ENCODE measurements at places on chromosomes 3 and 15.

GRCh38 chr3:43817825-43818224 lies 127.1 kb downstream of the ABHD5 start:
- DNase-seq: no peak

- no peak for DNase-seq
Measured at GRCh38 chr15:63452552-63453136, 51.7 kb upstream of the USP3 start.

DNA sequence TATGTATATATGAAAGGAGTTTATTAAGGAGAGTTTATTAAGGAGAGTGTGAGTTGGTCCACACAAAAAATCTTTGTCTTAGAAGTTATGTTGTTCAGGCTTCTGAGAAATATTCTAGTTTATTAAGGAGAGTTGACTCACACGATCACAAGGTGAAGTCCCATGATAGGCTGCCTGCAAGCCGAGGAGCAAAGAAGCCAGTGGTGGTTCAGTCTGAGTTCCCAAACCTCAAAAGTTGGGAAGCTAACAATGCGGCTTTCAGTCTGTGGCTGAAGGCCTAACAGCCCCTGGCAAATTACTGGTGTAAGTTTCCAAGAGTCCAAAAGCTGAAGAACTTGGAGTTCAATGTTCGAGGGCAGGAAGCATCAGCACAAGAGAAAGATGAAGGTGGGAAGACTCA lies 42.4 kb upstream of the DAZL start:
- DNase-seq: no peak

DNA sequence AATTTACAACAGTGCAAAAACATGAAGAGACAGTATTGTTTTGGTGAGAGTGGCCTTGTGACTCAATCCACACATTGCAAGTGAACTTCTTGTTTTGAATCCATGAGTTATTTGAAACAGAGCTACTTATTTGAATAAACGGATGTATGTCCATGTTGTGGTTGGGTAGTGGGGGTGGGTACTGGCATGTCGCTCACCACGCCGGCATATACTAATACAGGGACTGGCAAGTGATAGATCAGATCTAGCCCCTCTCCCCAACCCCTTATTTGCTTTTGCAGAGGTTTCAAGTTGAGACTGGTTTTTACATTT lies 83.8 kb downstream of the EDEM1 start:
- DNase-seq: no peak

DNA sequence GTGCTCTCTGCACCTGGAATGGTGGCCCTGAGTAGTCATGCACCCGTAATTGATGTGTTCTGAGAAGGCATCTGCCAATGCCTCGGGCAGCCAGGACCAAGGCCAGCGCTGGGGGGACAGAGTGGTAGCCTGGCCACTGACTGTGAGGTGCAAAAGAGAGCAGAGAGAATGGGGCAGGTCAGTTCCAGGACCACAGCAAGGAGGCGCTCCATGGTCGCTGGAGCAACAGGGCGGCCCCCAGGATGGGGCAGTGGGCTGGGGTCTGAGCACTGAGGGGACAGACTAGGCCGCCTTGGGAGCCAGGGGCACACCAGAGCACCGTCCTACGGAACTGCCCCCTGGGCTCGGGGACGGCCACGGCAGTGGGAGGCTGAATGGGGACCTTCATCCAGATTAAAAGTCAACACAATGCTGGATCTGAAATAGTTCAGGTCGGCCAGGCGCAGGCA lies 48.3 kb upstream of the IQSEC1 start:
- DNase-seq: no peak

DNA sequence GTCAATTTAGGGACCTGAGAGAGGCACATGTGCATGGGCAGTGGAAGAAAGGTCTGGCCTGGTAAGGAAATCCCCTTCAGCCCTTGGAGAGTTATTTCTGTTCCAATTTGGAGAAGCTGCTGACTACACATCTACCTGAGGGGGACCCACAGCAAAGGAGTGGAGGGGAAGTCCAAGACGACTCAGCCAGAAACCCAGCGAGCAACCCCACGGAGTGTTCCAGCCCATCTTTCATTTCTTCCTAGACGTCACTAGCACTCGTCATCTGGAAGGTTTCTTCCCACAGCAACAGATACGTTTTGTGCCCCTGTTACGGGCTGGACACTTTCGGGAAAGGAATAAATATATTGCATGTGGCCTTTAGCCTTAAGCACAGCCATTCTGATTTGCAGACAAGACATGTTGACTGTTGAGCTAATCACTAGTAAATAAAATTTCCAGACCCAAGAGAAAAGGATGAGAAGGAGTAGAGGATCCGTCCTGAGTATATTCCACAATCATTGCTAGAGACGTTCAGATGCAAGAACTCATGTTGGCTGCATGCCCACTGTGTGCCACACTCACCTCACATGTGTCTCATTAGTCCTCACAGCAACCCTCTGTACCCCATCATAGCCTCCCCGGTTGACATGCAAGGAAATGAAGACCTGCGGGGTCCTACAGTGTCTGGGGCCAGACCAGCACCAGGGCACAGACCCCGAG lies 7.8 kb upstream of the FAM174B start:
- DNase-seq: no peak

DNA sequence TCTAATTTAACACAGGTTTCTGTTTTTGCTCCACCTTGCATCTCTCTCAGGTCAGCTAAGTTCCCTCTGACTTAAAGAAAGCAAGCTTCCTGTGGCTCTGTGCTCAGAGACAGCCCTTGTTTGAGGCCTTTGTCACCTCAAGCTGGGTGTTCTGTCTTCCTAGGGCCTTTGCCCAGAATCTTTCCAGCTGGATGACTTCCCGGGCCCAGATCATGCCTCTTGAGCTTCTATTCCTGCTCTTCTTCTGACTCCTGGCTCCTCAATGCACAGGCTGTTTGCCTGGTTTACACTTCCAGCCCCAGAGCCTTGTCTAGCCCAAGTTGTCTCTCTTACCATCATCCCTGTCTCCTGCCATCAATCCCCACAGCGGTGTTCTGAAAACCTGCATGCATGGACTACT lies 300.6 kb downstream of the VPS13C start:
- DNase-seq: no peak

- no peak for DNase-seq
Measured at GRCh38 chr3:123287051-123287961, 85.6 kb downstream of the SEC22A start.

GRCh38 chr3:107794664-107795443 lies 272.1 kb downstream of the BBX start:
- no peak for DNase-seq

DNA sequence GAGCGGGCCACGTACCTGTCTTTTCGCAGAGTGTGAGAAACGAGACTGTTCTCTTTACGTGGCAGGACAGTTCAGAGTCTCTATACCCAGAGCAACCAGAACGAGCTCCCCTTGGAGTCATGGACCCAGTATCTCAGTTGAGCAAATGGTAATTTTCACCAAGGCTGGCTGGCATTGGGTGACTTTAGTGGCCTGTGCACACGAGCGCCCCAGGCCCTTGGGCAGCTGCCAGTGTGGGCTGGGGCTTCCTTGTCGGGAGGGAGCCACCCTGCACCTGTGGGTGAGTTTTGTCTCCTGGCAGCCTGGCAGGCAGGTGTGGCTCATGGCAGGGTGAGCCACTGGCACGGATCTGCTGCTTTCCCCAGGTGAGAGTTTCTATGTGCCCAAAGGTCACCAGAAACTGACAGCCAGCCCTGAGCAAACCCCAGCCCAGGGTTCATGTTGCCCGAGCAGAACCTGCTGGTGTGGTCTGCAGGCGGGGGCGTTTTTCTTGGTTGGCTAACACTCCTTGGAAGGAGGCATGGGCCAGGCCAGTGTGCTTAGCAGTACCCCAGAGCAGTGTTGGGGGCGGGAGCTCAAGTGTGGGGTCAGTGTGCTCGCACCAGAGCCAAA lies 135.0 kb downstream of the TJP1 start:
- no peak for DNase-seq

DNA sequence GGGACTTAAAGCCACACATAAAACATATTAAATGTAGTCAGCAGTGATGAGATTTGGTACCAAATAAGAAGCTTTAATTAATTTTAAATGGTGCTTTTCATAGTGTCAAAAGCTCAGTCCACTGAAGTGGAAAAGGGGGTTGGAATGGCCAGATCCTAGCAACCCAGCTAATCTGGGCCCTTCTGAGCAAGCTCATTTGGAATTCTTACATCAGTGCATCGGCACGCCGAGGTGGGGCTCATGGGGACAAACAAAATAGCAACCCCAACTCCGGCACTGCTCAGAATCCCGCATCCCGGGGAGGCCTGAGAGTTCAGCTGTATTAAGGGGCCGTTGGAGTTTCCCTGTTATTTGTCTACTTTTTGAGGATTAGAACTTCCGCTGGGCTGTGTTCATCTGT lies 526.4 kb downstream of the SOX2 start:
- peak; percentile 92 for DNase-seq

DNA sequence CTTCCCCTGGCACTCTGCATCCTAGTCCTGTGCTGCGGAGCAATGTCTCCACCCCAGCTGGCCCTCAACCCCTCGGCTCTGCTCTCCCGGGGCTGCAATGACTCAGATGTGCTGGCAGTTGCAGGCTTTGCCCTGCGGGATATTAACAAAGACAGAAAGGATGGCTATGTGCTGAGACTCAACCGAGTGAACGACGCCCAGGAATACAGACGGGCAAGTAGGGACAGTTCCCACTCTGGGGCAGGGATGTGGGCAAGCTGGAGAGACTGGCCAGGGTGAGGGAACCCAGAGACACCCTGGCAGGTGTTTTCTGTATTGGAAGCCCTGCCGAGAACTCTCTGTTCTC lies 247 bp downstream of the FETUB start:
- DNase-seq: no peak

GRCh38 chr3:87426918-87427317 lies 150.5 kb upstream of the POU1F1 start:
- DNase-seq: no peak

- no peak for DNase-seq
Measured at GRCh38 chr3:190865828-190866227, 3.3 kb upstream of the GMNC start.

DNA sequence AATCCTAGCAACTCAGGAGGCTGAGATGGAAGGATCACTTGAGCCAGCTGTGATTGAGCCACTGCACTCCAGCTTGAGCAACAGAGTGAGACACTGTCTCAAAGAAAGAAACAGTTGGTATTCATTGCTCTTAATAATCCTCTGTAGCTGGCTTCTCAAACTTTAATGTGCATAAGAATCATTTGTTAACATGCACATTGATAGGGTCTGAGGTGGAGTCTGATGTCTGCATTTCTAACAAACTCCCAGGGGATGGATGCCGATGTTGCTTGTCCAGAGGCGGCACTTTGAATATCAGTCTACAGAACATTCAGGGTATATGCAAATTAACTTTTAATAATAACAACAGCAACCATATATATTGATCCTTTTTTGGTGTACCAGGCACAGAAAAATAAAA lies 39.9 kb downstream of the NKIRAS1 start:
- DNase-seq: no peak

- DNase-seq: peak; percentile 93
Measured at GRCh38 chr15:73964736-73965093, 27.4 kb downstream of the STOML1 start.

DNA sequence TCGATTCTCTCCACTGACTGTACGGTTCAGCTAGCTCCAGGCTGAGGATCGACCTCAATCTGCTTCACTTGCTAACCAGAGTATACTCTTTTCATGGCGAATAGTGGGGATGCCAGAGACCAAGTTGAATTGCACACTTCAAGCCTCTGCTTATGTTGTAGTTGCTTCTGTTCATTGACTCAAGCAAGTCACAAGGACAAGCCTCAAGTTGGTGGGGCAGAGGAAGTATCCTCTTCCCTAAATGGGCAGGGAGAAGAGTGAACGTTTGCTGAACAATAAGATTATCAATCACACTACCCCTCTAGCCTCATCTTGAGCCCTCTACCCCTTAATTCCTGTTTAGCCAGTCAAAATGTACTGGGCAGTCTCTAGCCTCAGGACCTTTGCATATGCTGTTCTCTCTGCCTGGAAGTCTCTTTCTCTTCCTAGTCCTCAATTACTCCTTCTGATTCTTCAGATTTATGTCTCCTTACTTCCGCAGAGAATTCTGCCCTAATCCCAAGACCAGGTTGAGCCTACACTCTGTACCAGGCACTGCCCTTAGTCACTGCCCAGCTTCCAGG lies 390.4 kb upstream of the PROK2 start:
- DNase-seq: no peak

- no peak for DNase-seq
Measured at GRCh38 chr3:40574661-40575060, 49.9 kb downstream of the ZNF621 start.

DNA sequence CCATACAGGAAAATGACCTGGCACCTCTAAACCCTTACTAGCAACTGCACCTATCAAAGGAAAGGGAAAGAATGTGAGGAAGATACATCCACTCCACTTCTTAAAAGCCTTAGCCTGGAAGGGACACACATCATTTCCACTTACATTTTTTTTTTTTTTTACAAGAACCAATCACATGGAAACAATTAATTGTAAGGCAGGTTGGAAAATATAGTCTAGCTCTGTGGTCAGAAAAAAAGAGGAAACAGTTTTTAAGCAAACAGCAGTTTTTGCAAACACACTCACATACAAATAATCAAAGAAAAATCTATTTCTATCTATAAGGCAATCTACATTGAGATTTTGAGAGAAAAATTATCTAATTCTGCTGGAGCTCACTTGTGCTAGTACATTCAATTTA lies 98.9 kb upstream of the SPRED1 start:
- DNase-seq: no peak

DNA sequence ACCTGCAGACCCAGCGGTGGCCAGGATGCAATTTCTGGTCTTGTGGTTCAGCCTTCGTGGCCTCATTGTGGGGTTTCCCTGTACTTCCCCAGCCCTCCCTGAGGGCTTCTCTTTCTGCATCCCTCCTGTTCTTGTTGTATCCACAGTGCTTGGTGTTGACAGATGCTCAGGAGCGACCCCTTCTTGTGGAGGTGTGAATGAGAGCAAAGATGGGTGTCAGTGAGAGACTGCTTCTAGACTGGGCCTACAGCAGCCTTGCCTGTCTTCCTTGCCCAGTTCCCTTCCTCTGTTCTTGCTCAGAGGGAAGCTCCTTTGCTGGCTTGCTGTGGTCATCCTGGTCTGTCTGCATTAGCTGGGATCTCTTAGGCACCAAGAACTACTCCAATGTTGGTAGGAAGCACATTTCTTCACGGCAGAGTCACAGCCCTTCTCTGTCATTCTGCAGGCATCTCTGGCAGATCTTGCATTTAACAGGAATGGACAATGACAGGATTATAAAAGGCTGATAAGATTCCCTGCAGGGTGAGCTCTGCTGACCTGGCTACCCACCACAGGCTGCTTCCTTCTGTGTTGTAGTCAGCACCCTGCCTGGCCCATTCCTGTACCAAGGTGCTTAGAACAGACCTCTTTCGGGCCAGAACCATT lies 317.8 kb upstream of the C2CD4B start:
- DNase-seq: peak; percentile 75

Data from NT2/D1 (cell line).